ENCODE measurements at places on chromosomes 3 and 15.

GRCh38 chr3:54344601-54345231 lies 222.4 kb downstream of the CACNA2D3 start:
- no peak for DNase-seq

GRCh38 chr15:100338971-100339444 lies 2.8 kb downstream of the ADAMTS17 start:
- DNase-seq = peak; percentile 60

DNA sequence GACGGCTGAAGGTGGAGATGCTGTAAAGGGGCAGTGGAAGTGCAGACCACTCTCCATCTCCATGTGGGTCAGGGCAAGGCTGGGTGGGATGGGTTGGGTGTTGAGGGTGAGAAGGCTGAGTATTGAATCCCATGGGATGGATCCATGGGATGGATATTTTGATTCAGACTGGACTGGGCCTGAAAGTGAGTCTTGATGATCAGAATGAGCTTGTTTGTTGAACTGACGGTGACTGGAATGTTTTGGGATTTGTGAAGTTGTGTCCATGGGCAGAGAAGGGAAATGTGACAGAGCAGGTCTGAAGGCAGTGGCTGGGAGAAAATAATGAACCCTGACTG lies 49.3 kb downstream of the CHST2 start:
- no peak for DNase-seq

- DNase-seq = no peak
These were observed 17.8 kb upstream of the ATP13A4 start for GRCh38 chr3:193572426-193572908.

GRCh38 chr3:157099326-157100095 lies 60.4 kb downstream of the CCNL1 start:
- DNase-seq = peak; percentile 30

- no peak for DNase-seq
These were observed 77.5 kb upstream of the FBN1 start for GRCh38 chr15:48722764-48723661.

DNA sequence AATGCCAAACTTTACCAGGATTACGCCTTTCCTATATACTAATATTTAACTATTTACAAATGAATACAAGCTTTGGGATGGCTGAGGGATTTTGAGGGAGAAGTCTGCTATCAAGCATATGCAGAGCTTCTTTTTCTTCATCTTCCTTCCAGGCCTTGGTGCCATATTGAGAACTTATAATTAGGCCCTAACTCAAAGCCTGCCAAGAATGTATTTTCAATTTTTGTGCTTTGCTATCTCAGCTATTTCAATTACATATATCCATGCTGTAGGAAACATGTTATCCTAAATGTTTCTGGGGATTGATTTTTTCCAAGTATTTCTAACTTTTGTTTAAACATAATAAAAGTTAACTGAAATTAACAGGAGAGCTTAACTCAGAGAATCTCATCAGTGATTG lies 425.0 kb upstream of the GRM7 start:
- DNase-seq = no peak

GRCh38 chr3:113079218-113079961 lies 88.6 kb downstream of the GTPBP8 start:
- no peak for DNase-seq

GRCh38 chr15:44780608-44781007 lies 44.3 kb downstream of the TRIM69 start:
- DNase-seq = no peak

- DNase-seq = no peak
These were observed 52.7 kb downstream of the MB21D2 start for GRCh38 chr3:192864941-192865340.

- no peak for DNase-seq
These were observed 234.3 kb upstream of the CCDC54 start for GRCh38 chr3:107142786-107143575.

- no peak for DNase-seq
These were observed 62.2 kb downstream of the SUMF1 start for GRCh38 chr3:4404881-4405280.

GRCh38 chr3:80470433-80470832 lies 702.6 kb upstream of the ROBO1 start:
- no peak for DNase-seq

DNA sequence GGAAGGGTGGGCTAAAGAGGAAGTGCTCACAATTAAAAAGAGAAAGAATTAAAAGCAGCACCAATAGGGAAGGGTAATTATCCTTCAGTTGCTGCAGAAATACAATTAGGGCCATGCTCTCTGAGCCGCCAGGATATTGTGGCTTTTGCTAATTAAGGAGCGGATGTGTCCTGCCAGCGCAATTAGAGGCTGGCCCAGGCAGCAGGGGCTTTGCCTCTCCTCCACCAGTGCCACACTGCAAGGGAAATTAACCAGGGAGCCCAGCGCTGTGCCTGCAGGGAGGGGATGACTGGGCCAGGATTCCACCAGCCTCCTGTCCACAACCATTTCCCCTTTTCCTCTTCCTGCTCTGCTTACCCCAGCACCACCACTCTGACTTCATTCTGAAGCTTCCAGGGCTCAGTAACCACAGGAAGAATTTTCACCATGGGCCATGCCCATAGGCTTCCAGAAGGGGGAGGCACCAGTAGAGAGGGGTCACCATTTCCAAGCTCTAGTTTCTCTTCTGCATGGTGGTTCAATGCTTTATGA lies 10.4 kb upstream of the AEN start:
- no peak for DNase-seq

- DNase-seq = no peak
These were observed 218.7 kb upstream of the ATP10A start for GRCh38 chr15:26081758-26082220.

- no peak for DNase-seq
These were observed 63.6 kb upstream of the MEF2A start for GRCh38 chr15:99502182-99502581.

DNA sequence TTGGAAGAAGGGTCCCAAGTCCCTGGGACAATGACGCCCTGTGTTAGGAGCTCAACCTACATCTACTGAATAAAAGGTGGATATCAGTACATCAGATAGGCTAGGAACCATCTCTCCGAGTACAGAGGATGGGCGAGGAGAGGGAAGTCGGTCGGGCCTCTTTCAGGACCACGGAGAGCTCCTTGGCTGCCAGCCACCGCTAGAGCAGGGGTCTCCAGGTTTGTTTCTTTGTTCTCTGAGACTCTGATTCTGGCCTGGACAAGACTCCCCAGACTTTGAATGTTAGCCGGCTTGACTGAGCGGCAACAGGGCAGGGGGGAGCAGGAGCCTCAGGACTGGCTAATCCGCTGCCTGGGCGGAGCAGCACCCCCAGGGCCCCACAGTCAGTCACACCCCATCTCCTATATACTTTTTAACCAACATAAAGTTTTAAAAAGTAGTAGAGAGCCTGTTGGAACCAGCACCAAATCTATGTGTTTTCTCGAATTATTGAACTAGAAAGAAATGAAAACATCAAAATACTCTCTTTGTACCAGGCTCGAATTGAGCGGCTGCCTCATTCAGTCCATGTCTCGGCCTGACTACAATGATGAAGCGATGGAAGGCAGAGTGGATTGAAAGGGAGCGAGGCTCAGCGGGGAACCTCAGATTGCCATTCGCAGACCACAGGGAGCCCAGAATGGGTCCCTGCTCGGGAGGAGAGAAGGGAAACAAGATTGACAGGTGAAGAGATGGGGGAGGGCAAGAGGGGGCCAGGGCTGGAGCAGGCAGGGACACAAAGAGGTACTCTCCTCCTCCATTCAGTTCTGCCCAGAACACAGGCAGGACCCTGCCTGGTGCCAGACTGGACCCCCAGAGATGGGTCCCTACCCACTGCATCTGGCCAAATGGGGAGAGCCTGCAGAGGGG lies 131.6 kb downstream of the TPRA1 start:
- DNase-seq = no peak

- no peak for DNase-seq
These were observed 241.7 kb downstream of the FEZF2 start for GRCh38 chr3:62131620-62132019.

DNA sequence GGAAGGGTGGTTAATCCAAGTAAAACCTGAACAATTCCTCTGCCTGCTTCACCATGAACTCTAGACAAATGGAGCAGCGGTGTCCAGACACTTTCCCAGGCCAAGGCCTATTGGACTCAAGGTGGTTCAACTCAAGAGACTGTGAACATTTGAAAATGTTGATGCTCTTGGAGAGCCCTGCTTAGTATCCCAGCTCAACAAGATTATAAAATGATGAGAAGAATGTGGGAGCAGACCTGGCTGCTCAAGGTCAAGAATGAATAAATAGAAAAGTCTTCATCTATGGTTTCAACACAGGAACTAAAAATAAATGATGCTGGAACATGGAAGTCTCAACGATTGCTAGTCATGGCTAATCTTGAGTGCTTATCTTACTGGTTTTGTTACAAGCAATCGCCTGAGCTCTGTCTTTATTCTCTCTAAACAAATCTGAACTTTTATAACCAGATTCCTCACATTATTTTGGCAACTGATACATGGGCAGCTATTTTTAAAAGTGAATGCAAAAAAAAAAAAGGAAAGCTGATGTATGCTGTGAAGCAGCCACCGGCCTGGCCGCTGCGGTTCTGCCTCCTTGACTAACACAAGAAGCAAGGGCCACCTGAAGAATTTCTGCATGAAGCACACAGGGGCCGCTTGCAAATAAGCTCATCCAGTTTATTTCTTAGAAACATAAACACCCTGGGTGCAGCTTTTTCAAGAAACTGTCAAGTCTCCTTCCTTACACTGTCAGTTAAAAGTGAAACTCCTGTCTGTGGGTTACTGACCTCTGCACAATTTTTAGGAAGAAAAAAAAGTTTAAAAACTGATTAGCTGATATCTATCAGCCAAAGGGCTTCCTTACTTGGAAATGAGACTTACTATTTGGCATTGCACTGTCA lies 120.1 kb upstream of the ARHGEF3 start:
- no peak for DNase-seq

GRCh38 chr15:35023804-35024203 lies 35.7 kb upstream of the ZNF770 start:
- no peak for DNase-seq

GRCh38 chr3:102174832-102175374 lies 259.9 kb upstream of the ZPLD1 start:
- no peak for DNase-seq

GRCh38 chr3:177157492-177157891 lies 39.8 kb downstream of the TBL1XR1 start:
- DNase-seq = no peak

DNA sequence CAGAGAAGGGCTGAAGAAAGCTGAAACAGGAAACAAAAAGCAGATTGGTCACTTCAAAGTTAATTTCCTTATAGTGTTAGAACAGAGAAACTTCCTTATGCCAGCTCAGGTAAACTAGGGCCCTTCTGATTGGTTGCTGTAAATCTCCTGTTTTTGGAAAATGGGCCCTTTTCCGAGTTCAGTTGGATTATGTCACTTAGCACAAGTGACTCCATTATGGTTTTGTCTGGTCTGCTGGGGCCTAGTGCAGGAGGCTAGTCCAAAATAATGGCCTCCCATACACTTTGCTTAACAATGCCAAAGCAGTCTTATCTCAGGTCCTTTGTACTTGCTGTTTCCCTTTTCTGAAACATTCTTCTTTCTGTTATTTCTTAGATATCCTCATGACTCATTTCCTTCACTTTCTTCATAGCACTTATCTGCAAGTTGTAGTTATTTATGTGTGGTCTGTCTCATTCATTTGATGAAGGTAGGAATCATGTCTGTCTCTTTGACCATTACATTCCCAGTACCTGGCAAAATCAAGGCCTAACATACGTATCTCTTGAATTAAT lies 7.7 kb upstream of the DCP1A start:
- DNase-seq = no peak

- DNase-seq = no peak
These were observed 167.0 kb upstream of the ANKRD28 start for GRCh38 chr3:15964605-15965442.

- no peak for DNase-seq
These were observed 373.4 kb downstream of the OCA2 start for GRCh38 chr15:27725731-27726130.

DNA sequence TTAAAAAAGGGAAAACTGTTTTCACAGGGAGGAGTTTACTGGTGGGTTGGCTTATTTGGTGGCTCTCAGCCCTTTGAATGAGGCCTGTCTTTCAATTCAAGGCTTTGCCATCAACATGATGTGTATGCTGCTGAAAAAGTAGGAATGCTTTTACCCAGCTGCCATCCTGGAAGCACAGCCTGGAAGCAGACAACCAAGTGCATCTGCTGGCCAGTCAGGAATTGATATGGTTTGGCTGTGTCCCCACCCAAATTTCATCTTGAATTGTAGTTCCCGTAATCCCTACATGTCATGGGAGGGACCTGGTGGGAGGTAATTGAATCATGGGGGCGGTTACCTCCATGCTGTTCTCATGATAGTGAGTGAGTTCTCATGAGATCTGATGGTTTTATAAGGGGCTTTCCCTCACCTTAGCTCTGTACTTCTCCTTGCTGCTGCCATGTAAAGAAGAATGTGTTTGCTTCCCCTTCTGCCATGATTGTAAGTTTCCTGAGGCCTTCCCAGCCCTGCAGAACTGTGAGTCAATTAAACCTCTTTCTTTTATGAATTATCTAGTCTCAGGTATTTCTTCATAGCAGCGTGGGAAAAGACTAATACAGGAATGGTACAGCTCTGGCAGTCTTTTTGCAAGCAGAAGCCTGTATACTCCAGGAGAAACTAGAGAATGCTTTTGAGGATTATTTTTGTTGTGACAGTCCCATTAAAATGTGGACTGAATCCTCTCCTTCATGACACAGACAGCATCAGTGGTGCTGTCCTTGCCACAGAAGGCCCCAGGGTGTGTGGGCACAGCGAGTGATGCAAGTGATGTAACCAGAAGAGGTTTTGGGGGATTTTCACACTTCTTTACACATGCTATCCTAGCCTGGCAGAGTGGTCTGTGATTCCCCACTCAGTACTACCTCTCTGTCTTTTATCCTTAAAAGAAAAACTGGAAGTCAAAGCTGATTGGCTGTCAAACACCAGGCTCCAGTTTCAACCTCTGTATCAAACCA lies 20.0 kb downstream of the PLCL2 start:
- no peak for DNase-seq

- DNase-seq = peak; percentile 51
These were observed 209.9 kb upstream of the RGMA start for GRCh38 chr15:93298901-93299300.

DNA sequence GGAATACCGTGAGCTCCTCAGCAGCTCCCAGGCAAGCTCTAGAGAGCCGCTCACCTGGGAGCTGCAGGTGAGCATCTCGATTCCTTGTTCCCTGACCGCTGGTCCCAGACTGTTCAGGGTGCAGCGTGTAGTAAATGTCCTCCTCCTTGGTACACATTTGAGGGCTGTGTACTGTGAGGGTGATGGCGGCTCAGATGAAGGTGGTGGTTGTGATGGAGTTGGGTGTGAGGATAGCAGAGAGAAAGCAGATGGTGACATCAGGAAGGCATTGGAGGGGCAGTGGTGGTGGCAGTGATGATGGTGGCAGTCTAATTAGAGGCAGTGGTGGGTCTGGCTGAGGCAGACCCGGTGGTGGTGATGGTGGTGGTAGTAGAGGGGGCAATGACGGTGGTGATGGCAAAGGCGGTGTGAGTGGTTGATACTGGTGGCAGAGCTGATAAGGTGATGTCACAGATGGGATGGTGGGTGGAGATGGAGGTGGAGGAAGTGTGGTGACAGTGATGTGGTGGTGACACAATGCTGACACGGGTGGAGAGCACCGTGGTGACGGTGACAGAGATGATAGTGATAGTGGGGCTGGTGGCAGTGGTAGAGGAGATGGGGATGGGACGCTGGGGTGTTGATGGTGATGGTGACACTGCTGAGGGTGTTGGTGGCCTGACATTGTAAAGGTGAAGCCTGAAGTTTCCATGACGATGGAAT lies at the start of gene DNAJB8:
DNAJB8 (minus strand) TSS at position 51 of the 702 bp plus-strand sequence. CDS start 3,645 bp downstream, outside the sequence.
- DNase-seq = no peak
